ENCODE measurements at places on chromosomes 5 and 9.

- DNase-seq = no peak
Measured at GRCh38 chr5:111948092-111948841, 191.3 kb upstream of the NREP start.

DNA sequence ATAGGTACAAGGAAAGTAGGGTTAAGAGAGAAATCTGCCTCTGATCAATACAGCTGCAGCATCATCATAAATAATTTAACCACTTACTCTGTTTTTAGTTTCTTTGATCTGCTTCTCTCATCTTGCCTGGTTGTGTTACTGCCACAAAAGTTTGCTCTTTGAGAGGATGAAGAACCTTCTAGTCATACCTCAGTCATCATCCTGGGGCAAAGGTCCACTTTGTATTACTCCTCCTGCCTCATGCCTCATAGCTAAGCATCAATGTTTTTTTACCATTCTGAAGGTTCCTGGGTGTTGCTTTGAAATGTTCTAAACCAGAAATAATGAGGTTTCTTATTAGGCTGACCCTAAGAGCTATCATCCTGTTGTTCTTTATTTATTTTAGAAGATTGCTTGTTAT, 17.1 kb upstream of the TRIM36 start:
- DNase-seq = no peak

- no peak for DNase-seq
Measured at GRCh38 chr9:73243078-73243477, 91.4 kb downstream of the ANXA1 start.

DNA sequence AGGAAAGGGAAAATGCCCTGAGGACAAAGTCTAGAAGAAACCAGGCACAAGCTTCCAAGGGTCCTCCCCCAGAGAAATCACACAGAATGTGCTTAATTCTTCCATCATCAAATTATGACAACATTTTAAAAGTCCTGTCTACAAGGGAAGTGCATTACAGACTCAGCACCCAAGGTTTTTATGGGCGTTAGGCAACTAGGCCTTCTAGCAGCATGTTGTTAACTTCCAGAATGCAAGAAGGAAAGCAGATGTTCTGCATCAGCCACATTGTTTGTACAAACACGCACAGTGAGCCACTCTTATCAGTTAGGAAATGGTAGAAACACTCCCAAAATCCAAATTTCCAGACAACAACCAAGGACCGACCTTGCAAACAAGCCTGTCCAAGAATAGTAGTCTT, 26.5 kb downstream of the SMC5 start:
- DNase-seq = no peak

DNA sequence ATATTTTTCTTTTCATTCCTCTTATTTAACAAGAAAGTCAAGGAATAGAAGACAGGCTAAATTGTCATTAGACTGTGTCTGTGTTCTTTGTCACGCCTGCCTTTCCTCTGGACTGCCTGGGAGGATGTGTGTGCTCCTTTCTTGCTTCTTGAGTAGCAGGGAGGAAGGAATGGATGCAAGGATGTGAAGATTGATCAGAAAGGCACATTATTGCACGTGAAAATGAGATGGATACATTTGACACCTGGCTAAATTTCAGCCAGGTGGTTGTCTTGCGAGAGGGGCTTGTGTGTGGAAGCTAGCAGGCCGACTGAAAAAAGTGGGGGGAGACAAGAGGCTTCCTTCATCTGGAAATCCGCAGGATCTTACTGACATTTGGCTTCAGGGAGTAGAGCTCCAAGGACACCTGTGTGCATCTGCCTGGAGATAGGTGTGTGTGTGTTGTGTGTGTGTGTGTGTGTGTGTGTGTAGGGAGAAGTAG, 200.1 kb downstream of the MEF2C start:
- no peak for DNase-seq

GRCh38 chr9:81390792-81391456, 298.4 kb downstream of the TLE1 start:
- no peak for DNase-seq

DNA sequence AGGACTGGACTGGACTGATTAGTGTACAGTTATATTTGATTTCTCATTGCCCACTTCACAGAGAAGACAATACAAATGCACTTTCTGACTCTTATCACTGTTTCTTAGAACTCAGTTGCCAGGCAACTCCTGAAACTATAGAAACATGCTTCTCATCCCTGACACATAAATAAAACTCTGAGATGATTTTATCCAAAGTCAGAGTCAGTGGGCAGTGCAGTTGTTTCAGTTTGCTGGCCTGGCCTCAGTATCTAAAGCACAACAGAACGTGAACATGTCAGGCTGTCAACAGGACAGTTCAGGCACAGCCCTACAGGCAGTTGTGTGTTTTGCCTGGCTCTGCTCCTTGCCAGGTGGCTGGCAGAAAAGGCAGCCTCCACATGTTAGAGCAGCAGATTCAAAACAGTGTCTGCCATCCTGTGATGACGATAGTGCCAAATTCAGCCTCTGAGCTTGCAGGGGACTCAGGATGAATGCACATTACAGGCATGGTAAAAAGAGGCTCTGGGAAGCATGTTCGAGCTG, 65.1 kb upstream of the CCDC152 start:
- peak; percentile 2 for DNase-seq

DNA sequence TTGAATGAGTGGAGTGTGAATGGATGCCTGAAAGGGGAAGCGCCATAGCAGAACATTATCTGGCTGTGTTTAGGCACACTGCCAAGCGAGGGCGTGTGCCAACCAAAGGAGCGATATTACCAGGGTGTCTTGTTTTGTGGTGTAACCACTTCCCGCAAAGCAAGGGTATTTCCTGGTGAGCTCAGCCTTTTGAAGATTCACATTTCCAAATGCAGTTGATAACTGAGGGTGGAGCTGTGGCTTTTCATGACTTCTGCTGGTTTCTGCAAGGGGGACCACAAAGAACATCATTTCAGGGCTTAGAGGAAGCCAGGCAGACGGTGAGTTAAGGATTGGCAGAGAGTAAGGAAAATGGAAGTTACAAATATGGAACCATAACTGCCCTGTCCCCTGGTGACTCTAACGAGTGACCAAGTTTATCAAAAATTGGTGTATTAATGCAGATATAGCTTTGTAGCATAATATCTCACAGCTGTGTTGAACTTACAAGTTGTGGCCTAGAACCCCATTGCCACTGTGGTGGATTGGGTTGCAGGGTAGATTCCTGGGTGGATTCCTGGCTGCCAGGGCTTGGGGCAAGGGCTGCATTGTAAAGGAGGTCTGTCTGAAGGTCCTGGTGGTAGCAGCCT, 71.4 kb downstream of the RALGPS1 start:
- no peak for DNase-seq

GRCh38 chr9:124733964-124734740, 37.0 kb downstream of the NR6A1 start:
- no peak for DNase-seq

DNA sequence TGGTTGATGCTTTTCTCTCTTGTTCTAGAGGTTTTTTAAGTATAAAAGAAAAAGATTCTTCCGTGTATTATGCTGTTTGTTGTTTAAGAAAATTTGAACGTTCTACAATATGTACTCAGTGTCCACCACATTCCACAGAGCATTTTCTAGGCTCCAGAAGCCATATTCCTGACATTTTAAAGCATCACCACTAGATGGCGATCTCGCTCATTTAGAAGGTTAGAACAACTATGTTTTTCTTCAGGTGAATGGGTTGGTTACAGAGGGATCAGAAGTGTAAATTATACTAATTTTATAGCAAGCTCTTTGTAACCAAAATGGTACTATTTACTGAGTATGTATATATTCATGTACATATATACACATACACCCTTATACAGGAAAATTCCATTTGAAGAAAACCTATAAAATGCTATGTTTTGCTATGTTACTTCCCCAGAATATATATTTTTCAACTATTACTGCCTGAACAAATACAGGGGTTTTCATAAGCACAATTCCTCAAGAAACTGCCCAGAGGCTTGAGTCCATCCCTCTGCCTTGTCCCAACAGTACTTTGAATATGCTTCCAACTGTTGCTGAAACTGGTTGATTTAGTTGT, 284.3 kb downstream of the CCDC171 start:
- DNase-seq = no peak

GRCh38 chr5:135135530-135136226, 101.7 kb upstream of the PITX1 start:
- DNase-seq = no peak

DNA sequence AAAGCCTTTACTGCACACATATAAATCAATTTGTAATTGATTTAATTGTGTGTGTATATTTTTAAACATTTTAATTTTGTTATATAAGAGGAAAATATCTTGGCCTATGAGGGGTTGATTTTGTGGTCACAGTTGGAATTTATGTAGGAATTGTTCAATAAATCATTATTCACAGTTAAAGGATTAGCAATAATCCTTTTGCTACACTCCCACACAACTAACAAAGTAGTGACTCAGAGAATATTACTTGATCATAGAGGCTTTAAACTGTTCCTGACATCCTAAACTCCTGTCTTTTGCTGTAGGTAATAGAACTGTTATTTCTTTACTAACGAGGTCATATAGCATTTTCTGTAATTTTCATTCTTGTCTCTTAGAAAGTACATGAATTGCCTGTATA, 95.5 kb downstream of the ZCCHC7 start:
- no peak for DNase-seq

GRCh38 chr5:153458268-153458667, 32.2 kb upstream of the GRIA1 start:
- DNase-seq = no peak

- no peak for DNase-seq
Measured at GRCh38 chr5:3594510-3595005, 1.1 kb upstream of the IRX1 start.

DNA sequence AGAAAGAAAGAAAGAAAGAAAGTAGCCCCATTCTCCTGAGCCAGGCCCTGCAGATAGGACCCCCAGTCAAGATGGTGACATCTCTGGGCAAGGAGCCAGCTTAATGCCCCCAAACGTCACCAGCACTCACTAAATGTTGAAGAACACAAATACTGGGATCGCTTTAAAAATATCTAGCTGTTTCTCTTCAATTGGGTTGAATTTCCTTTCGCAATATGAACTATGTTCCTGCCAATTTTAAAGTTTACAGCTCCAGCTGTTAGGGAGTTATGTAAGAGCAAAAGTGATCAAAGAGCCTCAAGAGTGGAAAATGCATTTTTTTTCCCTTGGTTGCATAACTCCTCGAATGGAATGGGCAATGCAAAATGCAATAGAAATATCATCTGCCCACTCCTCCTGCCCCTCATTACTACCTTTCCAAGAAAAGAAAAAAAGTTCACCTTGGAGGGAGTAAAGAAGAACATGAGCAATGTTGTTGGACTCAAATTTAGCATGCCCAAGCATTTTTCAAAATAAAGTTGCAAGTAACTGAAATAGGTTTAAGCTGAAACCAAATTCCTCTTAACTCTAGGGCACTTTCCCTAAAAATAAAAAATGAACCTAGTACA, 244.2 kb upstream of the PIK3R1 start:
- no peak for DNase-seq

GRCh38 chr9:93776256-93776655, 178.9 kb downstream of the BARX1 start:
- DNase-seq = no peak

DNA sequence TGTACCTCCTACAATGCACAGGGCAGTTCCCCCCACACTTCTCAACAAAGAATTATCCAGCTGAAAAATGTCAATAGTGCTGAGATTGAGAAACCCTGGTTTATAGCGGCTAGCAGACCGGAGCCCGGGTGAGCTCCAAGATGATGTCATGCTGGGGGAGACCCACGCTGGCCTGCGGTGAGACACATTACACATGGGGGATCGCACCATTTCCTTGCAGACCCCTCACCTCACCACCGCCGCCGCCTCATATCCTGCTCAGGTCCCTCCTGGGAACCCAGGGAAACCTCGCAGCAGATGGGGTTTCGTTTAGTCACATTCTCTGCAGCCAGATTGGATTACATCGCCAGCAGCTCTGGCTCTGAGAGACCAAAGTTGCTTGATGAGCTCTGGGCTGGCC, 14.7 kb upstream of the TNC start:
- no peak for DNase-seq

GRCh38 chr9:129983891-129984290, 59.1 kb downstream of the FNBP1 start:
- no peak for DNase-seq

- no peak for DNase-seq
Measured at GRCh38 chr5:173567548-173567947, 48.9 kb downstream of the BOD1 start.

GRCh38 chr5:74394916-74395880, 245.3 kb downstream of the ENC1 start:
- no peak for DNase-seq

- DNase-seq = no peak
Measured at GRCh38 chr5:147920420-147921030, 14.2 kb upstream of the C5orf46 start.

GRCh38 chr9:127910613-127911205, 6.1 kb downstream of the ST6GALNAC4 start:
- DNase-seq = no peak

DNA sequence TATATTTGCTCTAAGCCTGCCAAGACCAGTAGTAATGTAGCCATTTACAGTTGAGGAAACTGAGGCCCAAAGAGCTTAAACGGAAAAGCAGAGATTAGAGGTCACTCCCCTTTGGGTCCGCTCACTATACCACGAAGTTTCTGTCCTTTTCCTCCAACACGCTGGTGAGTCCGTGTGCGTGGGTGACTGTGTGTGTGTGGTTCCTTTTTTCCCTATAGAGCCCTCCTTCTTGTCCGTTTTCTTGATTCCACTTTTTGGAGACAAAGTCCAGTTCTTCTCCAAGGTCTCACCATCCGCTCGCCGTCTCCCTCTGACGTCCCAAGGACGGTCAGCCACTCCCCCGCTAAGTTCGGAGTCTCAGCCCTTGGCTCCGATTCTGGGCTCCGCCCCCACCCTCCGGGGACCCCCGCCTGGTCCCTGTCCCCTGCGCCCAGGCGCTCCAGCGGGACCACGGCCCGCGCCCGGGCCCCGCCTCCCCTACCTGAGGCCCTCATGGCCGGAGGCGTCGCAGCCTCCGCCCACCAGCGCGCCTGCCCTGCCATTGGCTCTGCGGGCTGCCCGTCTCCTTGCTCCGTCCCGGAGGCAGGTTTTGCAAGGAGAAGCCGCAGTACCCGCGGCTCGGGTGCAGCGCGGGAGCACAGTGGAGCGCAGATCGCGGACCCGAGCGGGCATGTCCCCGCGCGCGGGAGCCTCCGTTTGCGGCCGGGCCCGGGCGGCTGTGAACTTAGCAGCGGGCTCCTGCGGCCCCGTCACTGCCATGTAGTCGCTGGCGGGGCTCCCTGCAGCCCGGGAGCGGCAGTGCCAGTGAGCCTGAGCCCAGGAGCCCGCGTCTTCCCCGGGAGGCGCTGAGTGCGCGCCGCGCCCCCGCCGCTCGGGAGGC, at the start of gene MAST4:
Gene MAST4 (plus strand): TSS at position 638 of the 880 bp plus-strand sequence. CDS start 263 bp downstream, outside the sequence.
- DNase-seq = peak; percentile 69

DNA sequence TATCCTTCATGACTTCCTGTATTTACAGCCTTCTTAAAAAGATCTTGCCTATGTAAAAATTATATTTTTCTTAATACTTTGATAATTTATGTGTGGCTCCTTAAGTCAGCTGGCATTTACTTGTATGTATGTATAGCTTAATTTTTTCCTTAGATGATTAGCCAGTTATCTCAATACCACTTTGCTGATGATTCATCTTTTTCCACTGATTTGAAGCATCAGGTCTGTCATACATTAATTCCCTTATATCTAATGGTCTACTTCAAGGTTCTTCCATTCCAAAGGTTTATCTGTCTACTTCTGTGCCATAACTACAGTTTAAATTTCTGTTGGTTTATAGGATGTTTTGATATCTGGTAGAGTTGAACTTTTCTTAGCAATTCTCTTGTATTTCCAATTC, 44.9 kb upstream of the MTMR12 start:
- no peak for DNase-seq

GRCh38 chr9:34652602-34653000, 616 bp downstream of the IL11RA start:
- no peak for DNase-seq
